ENCODE measurements at places on chromosomes 3 and 15. TPM values are rescaled to one million over a fixed set of nuclear protein-coding genes. Genes with fewer than 3 reads are reported as not detected.

The KBTBD13 gene
- polyA plus RNA-seq: 0.10 TPM

The TM6SF1 gene
- 3.4 TPM for polyA plus RNA-seq

The CPN2 gene
- polyA plus RNA-seq: not detected

The GOLGA8S gene
- 0.11 TPM for polyA plus RNA-seq

The SAMD7 gene
- not detected for polyA plus RNA-seq

The ARHGEF26 gene
- polyA plus RNA-seq: 14.4 TPM

The CYP1A2 gene
- polyA plus RNA-seq: not detected

The ST6GAL1 gene
- polyA plus RNA-seq: 55.2 TPM

The FAM107A gene
- polyA plus RNA-seq: 14.0 TPM

The B3GALNT1 gene
- 18.2 TPM for polyA plus RNA-seq

The CCR8 gene
- not detected for polyA plus RNA-seq

The SHC4 gene
- polyA plus RNA-seq: 0.38 TPM

The ACP3 gene
- 1.1 TPM for polyA plus RNA-seq

The MME gene
- 2.5 TPM for polyA plus RNA-seq

The MYD88 gene
- 58.9 TPM for polyA plus RNA-seq

The NR2E3 gene
- 0.04 TPM for polyA plus RNA-seq

The SLC15A2 gene
- 0.23 TPM for polyA plus RNA-seq

The MUC20 gene
- polyA plus RNA-seq: 1.5 TPM

The DGKG gene
- polyA plus RNA-seq: 1.0 TPM

The COL7A1 gene
- 1.1 TPM for polyA plus RNA-seq

The ABI3BP gene
- polyA plus RNA-seq: 62.5 TPM

The CFAP100 gene
- polyA plus RNA-seq: 0.06 TPM

The GOLGA6A gene
- 0.04 TPM for polyA plus RNA-seq

The RBM15B gene
- polyA plus RNA-seq: 16.1 TPM

The USP13 gene
- 7.0 TPM for polyA plus RNA-seq

The WDR72 gene
- polyA plus RNA-seq: 0.04 TPM

The XCR1 gene
- 1.2 TPM for polyA plus RNA-seq

The HYAL1 gene
- 3.6 TPM for polyA plus RNA-seq

The FBXO40 gene
- 0.11 TPM for polyA plus RNA-seq

The CELF6 gene
- polyA plus RNA-seq: 3.2 TPM

The ZKSCAN7 gene
- 4.9 TPM for polyA plus RNA-seq

The TMC3 gene
- polyA plus RNA-seq: not detected

The SLC22A14 gene
- polyA plus RNA-seq: not detected

The SUMF1 gene
- polyA plus RNA-seq: 17.6 TPM

The CDHR4 gene
- 0.16 TPM for polyA plus RNA-seq

The TRPM1 gene
- polyA plus RNA-seq: not detected

The TLR9 gene
- polyA plus RNA-seq: 0.15 TPM

The EFHB gene
- 0.43 TPM for polyA plus RNA-seq

The GRM7 gene
- polyA plus RNA-seq: 0.28 TPM

The GPX1 gene
- polyA plus RNA-seq: 28.1 TPM

The PLXND1 gene
- polyA plus RNA-seq: 120 TPM

The ATG3 gene
- polyA plus RNA-seq: 38.4 TPM

The CCDC9B gene
- 4.3 TPM for polyA plus RNA-seq

The LRRC3B gene
- 1.1 TPM for polyA plus RNA-seq

The GTF2E1 gene
- 11.8 TPM for polyA plus RNA-seq

The UQCC5 gene
- 53.0 TPM for polyA plus RNA-seq

The RBP2 gene
- polyA plus RNA-seq: not detected

The SUSD5 gene
- 16.0 TPM for polyA plus RNA-seq

The FYCO1 gene
- 61.0 TPM for polyA plus RNA-seq

The SLC22A13 gene
- not detected for polyA plus RNA-seq

The CNTN4 gene
- 1.7 TPM for polyA plus RNA-seq

The GNAT1 gene
- not detected for polyA plus RNA-seq

The PHLDB2 gene
- polyA plus RNA-seq: 9.0 TPM

The DLEC1 gene
- polyA plus RNA-seq: 0.93 TPM

The ANKRD63 gene
- polyA plus RNA-seq: not detected

Measured in ovary (tissue), 10 donors.